CD4-positive, alpha-beta T cell (primary cell): ENCODE measurements at places on chromosomes 7 and 10. TPM values are rescaled to one million over a fixed set of nuclear protein-coding genes. Genes with fewer than 3 reads are reported as not detected.

- no peak overlapping the region for H3K27ac ChIP-seq
- H3K4me3 ChIP-seq = no peak overlapping the region
- peaks cover 23% of the 10 kb centered on the region for H3K4me1 ChIP-seq
- no peaks in the 10 kb centered on the region for H3K27me3 ChIP-seq
Measured at GRCh38 chr10:132164761-132165278, 21.9 kb upstream of the DPYSL4 start.

- H3K36me3 ChIP-seq = no peaks in the 10 kb centered on the region
- no peak overlapping the region for H3K27ac ChIP-seq
- no peak for DNase-seq
Measured at GRCh38 chr7:11155883-11156282, 182.2 kb downstream of the PHF14 start.

- H3K27me3 ChIP-seq = no peaks in the 10 kb centered on the region
- no peak overlapping the region for H3K27ac ChIP-seq
- no peak overlapping the region for H3K4me3 ChIP-seq
- no peaks in the 10 kb centered on the region for H3K36me3 ChIP-seq
Measured at GRCh38 chr7:70436790-70437350, 695.1 kb upstream of the GALNT17 start.

DNA sequence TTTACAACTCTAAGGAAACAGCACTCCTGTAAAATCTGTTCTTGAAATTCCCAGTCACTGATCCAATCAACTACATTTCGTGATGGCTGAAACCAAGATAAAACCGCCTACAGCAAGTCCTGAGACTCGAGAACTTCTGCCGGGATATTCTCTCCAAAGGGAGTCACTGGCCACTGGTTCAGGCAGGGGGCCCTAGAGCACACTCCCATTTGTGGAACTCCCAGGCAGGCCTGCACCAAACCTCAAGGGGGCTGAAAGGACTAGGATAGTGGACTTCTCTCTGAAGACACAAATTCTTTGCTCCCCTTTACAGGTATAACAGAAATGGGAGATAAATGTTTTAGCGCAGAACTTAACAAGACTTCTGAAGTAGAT is 16.3 kb downstream of the CYTH3 start:
- peaks cover 25% of the 10 kb centered on the region for H3K4me1 ChIP-seq
- no peaks in the 10 kb centered on the region for H3K27me3 ChIP-seq
- no peak for DNase-seq
- H3K4me3 ChIP-seq = no peak overlapping the region
- no peaks in the 10 kb centered on the region for H3K36me3 ChIP-seq
- no peak overlapping the region for H3K27ac ChIP-seq

Gene FRMD4A
- total RNA-seq = 3.1 TPM

GRCh38 chr7:42315631-42316030 is 78.6 kb upstream of the GLI3 start:
- no peak overlapping the region for H3K27ac ChIP-seq
- no peaks in the 10 kb centered on the region for H3K36me3 ChIP-seq
- H3K4me1 ChIP-seq = no peaks in the 10 kb centered on the region
- no peaks in the 10 kb centered on the region for H3K27me3 ChIP-seq
- no peak for DNase-seq

Gene OIT3
- not detected for total RNA-seq

DNA sequence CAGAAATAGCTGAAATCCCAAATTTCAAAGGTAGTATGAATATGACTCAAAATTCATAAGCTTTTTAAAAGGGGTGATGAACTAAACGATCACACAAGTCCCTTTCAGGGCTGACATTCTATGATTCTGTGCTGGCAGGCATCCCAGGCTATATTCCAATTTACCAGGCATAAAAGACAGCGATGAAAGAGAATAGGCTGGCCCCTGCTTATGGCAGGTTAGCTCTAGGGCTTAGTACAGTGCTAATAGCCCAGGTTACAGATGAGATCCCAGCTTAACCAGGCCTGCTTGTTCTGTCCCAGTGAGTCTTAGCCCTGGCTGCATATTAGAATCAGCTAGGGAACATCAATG is 56.4 kb downstream of the CDHR3 start:
- no peak overlapping the region for H3K27ac ChIP-seq
- no peak for DNase-seq
- peaks cover 65% of the 10 kb centered on the region for H3K4me1 ChIP-seq
- H3K36me3 ChIP-seq = no peaks in the 10 kb centered on the region
- no peak overlapping the region for H3K4me3 ChIP-seq
- H3K27me3 ChIP-seq = no peaks in the 10 kb centered on the region

GRCh38 chr7:75691793-75692543 is 46.8 kb downstream of the HIP1 start:
- H3K27me3 ChIP-seq = no peaks in the 10 kb centered on the region
- no peak overlapping the region for H3K4me3 ChIP-seq
- H3K4me1 ChIP-seq = peaks cover 3% of the 10 kb centered on the region

GRCh38 chr10:3391657-3392056 is 219.1 kb upstream of the PITRM1 start:
- H3K4me1 ChIP-seq = no peaks in the 10 kb centered on the region
- H3K27me3 ChIP-seq = no peaks in the 10 kb centered on the region
- no peaks in the 10 kb centered on the region for H3K36me3 ChIP-seq

DNA sequence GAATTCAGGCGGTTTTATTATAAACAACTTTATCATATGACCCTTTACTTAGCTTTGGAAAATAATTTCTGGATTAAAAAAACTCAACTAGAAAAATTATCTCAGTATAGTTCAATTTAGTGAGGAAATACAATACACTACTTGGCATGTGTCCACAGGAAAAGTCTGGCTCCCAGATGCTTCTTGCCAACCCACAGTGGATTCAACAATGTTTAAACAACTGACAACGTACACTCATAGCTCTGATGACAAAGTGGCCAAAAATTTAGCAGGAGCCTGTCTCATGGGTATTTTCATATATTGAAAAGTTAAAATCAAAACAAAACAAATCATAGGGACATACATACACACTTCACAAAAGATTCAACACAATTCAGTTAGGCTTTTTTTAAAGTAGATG is 158.8 kb downstream of the SKAP2 start:
- H3K36me3 ChIP-seq = no peaks in the 10 kb centered on the region
- H3K27me3 ChIP-seq = no peaks in the 10 kb centered on the region
- no peak overlapping the region for H3K27ac ChIP-seq
- no peaks in the 10 kb centered on the region for H3K4me1 ChIP-seq

Gene WDR86
- total RNA-seq = 5.6 TPM
